ENCODE measurements at places on chromosomes 12 and 14.

DNA sequence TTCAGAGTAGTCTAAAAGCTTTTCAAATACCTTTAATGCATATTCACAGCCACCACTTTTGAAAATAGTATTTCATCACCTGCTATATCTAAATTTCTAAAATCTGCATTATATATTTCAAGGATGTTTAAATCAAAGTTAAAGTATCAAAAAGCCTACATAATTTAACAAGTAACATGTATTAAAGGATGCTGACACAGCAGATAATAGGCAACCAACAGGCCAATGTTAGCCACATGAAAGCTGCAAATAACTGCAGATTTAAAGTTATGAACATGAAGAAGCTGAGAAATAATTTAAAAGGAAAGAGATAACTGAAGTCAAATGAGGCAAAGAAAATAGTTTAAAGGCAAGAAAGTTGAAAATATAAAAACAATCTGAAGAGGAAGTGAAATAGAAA is 39.8 kb upstream of the NELL2 start:
- no peak for DNase-seq

DNA sequence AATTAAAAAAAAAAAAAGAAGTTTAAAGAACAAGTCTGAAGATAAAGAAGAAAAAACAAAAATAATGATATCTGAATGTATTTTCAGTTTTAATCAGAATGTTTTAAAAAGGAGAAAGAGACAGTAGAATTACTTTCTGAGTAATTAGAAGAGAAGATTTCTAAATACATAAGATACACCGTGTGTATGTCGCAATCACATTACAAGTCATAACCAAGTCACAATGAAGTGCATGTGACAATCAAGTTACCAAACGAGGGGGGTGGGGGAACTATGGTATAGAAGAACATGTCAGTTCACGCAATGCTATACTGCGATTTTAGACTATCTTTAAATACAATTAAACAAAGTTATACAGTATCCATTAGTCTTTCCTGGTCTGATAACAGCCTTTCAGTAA is 1464.1 kb upstream of the FLRT2 start:
- DNase-seq, result no peak

DNA sequence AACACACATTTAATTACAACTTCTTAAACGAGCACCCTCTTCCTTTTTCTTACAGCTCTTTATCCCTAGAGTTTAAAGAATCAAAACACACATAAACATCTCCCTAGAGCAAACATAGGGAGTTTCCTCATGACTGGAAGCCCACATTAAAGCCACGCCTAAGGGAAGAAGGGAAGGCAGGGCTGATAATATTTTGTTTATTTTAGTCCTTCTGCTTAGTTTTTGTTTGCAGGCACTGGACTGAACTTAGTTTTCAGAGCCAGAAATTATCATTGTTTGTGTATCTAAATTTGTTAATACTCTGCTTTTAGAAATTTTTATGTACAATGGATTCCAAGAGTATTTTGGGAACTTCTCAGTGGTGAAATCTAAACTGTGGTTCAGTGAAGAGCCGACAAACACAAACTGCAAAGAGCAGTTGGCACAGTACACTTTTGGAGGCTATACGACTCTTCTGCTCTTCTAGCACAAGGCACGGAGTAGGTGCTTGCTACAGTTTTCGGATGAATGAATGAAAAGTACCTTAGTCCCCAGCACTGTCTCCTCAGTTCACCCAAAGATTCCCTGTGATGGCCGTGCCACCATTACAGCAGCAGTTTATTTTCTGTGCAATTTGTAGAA is 17.6 kb upstream of the AMIGO2 start:
- no peak for DNase-seq

DNA sequence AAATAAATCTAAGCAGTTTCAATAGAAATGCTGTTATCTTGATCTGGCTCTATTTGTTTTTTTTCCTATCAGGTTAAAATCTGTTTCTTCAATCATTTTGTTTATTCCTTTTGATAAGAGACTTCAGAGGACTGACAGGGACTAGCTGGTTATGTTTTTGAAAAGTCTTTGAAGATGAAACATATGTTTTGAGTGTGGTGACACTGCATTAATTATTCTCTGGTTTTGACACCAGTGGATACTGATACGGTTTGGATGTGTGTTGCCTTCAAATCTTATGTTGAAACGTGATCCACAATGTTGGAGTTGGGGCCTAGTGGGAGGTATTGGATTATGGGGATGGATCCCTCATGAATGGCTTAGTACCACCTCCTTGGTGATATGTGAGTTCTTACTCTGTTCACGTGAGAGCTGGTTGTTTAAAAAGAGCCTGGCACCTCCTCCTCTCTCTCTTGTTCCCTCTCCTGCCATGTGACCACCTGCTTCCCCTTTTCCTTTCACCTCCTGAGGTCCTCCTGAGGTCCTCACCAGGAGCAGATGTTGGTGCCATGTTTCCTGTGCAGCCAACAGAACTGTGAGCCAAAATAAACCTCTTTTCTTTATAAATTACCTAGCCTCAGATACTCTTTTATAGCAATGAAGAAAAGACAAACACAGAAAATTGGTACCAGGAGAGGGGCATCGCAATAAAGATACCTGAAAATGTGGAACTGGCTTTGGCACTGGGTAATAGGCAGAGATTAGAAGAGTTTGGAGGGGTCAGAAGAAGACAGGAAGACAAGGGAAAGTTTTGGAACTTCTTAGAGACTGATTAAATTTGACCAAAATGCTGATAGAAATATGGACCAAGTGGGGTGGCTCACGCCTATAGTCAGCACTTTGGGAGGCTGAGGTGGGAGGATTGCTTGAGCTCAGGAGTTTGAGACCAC is 23.0 kb downstream of the RASSF3 start:
- DNase-seq, result no peak

DNA sequence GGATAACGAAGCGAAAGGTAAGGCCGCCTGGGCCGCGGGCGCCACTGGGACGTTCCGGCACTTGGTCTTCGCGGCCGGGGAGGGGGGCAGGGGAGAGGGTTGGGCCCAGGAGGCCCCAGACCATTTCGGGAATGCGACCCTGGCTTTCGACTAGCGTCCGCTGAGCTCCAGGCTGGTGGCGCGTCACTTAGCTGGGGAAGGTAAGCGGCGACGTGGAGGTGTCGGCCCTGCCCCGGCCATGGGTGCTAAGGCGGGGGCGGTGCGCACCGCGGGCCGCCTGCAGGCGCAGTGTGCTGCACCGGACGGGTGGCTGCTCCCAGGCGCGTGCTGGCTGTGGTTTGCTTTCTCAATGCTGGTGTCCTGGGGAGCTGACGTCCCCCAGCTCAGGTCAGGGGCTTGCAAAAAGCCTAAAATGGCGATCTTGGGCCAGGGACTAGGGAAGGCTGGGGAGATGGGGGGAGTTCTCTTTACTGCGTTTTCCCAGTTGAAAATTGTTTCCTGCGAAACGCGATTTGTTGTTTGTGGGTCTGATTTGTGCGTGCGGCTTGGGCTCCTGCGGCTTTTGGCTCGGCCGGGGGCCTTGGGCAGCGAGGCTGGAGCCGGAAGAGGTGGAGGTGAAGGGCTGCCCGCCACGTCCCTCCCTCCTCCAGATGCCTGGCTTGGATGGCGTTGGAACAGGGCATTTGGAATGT is 1.2 kb downstream of the HOXC10 start:
- peak; percentile 22 for DNase-seq

- no peak for DNase-seq
Measured at GRCh38 chr12:48938805-48939204, 13.5 kb upstream of the FKBP11 start.

DNA sequence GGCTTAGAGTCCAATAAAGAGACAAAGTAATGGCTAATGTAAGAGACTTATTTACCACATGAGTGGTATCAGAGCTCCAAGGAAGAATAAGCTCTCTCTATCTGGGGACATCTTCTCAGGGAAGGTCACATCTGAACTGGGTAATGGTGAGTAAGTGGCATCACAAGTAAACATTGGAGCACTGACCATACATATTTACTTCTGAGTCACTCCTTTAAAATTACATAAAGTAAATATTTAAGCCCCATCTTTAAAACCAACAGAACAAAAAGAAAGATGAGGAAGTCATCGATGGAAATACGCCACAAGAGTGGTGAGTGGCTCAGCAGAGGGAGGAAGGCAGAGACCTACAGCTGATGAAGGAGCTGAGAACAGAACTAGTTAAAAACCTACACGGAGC is 159.9 kb downstream of the DUSP6 start:
- DNase-seq, result no peak
